ENCODE measurements at places on chromosomes 3 and 15.

DNA sequence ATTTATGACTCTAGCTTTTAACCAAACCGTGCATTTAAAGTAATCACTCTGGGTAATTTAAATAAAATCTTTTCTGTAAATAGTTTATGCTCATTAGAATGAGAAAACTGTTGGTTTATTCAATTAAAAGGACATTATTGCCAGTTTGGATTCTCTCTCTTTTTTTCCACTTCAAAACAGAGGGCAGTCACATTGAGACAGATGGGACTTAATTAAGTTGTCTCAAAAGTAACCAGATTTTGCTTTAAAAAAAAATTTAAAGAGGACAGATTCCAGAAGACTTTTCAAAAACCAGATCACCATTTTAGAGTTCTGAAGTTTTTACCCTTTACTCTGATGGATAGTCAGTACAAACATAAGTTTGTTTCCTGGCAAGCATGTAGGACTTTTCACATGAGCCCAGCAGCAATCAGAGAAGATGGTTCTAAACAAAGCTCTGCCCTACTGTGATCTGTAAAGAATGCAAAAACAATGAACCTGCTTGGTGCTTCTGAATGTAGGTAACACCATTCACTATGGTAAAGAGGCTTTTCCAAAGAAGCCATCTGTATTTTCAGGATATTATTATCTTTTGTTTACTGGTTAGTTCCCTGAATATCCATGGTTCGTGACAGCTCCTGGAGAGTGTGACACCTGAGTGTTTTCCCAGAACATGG lies 136.2 kb downstream of the LRTM1 start:
- no peak for DNase-seq

- no peak for DNase-seq
Measured at GRCh38 chr3:25344670-25345069, 83.4 kb upstream of the RARB start.

DNA sequence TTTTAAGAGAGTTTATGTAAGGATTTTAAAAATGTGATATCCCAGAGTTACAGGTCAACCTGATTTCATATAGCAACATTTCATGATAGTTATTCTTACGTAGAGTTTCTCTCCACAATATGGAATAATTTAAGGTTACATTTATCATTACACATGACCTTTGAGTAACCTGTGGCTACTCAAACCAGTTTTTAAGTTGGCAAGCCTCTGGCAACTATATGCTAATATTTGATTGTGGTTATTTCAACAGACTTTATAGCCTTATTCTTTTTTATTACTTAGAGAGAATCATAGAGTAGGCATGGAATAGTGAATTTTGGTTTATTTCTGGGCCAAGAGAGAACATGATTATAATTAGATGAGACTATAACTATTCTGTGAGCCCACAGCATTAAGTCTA lies 504.9 kb downstream of the NLGN1 start:
- no peak for DNase-seq

DNA sequence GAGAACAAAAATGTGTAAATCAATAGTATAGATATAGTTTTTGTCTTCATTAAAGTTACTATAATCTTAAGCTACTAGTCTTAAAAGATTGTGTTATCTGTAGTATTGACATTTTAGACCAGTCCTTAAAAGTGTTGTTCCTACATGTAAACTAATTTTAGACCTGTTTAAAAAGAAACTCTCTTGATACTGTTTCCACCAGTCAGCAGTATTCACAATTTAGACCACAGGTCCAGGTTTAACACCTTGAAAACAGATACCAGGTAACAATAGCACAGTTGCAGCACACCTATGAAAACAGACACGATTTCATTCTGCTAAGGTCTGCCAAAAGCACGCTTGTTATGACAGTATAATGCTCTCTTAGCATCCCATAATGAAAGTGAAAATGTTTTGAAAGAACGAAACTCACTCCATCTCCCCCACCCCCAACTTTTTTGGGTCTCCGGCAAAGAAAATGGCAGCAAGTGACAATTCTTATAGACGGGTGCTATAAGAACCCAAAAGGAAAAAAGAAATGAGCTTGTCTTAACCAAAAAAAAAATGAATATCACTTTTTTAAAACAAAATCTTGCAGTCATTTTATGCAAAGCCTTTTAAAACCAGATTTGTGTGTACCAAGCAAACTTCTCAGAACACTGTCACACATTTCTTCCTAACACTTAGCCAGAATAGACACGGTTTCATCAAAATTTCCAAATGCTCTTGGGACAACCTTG lies 1.6 kb downstream of the EIF4E3 start:
- no peak for DNase-seq

DNA sequence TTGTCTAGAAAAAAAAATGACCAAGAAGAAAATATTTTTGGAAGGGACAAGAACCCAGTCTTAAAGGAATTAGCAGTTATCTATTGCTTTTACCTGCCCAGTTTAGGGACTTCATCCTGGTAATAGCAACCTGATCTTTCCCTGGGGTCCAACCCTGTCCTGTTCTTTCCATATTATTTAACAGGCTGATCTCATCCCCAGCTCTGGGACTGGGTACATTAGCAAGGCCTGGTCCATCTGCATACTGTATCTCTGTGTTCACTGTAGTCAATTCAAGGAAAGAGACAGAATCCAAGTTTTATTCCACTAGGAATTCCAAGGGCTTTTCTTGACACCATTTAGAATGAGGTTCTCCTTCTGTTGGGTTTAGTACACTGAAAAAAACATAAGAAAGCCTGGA lies 191.7 kb upstream of the GADL1 start:
- no peak for DNase-seq

- DNase-seq, result no peak
Measured at GRCh38 chr3:76638006-76638405, 401.9 kb upstream of the ROBO2 start.

- no peak for DNase-seq
Measured at GRCh38 chr15:57769266-57769665, 62.8 kb downstream of the POLR2M start.

DNA sequence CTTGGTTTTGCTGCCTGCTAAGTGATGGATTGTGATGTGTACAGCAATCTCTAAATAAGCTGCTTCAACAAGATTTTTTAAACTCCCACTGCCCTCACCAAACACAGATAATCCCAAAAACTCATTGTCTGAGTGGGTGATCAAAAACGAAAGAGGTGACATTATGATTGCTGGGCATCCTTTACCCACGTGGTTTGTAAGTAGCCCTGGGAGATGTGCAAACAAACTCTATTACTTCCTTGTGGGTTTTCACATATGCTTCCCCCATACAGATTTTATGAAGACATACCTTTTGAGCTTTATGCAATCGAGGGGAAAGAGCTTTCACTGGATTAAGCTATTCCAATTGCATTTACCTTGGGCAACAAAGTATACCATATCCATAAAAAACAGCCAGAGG lies 1000.4 kb downstream of the FHIT start:
- DNase-seq, result no peak

DNA sequence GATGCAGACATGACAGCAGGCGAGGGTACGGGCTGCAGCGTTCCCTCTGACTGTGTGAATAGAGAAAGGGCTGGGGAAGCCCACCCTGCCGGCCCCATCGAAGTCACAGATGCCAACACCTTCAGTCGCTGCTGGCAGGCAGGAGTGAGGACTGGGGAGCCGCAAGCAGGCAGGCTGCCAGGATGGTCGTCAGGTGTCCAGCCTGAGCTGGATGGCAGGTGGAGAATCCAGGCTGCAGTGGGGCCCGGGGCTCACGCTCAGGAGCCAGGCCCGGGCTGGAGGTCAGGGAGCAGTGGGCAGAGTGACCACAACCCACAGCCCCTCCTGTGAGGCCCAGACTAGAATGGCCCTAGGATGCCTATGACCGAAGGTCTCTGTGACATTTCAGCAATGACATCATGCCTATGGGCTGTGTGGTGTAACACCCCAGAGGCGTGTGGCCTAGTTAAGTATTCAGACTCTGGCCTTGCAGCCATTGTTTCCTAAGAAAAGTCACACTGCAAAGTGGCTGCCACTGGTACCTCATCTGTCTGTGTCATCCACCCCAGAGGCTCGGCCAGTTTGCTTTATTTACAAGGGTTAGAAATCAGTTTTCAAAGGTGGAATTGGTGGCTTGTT lies 15.7 kb downstream of the PRR23E start:
- no peak for DNase-seq

DNA sequence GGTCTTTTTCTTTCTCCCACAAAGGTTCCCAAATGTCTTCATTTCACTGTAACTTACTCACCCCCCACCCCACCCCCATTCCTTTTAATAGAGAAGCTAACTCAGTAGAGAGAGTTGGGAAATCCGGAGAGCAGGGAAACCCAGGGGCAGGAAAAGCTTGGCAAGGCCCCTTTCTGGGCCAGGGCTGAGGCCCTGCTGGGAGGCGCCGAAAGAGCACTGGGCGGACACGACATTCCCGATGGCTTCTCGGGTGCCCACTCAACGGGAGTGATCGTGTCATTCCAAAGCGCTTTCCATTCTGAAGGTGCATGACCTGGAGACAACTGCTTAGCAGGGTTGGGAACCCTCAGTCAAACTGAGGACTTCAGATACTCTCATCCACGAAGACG lies 1.6 kb upstream of the DALRD3 start:
- no peak for DNase-seq

DNA sequence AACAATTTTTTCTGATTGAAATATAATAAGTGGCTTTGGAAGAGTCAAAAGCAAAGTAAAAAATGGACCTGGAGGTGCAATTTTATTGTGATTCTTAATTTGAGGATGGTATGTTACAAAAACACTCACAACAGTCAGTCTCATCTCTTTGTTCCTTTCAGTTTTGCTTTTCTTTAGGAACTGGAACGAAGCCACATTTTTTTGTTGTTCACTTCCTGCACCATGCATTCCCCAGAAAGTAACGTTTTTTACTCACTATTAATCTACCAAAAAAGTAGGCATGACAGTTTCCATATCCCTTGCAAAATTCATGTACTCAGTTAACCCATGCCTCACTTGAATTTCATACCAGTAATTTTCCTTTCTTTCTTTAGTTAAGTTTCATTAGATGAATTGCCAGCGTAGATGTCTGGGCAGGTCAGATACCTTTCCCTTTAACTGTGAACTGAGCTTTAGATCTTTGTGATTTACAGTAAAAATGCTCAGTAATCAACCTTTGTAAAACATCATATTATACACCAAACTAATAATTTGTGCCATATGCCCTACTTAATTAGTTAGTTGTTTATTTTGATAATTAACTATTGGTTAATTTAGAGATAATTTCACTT lies 384.3 kb downstream of the ROBO1 start:
- DNase-seq, result no peak

DNA sequence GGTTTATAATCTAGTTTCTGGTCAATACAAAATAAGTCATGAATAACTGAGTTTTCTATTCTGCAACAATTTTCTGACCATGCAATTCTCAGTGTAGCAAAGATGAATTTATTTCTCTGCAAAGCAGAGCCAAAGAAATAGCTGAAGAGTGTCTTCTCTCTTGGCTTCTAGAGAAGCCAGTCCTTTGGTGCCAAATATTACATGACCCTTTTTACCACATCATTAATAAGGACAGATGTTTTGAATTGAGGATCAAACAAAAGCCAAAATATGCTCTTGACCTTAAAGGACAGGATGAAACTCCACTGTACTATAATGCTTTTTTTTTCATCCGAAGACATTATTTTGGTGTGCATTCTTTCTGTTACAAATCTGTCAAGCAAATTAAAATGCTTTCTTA lies 40.2 kb upstream of the OSTN start:
- no peak for DNase-seq

- DNase-seq, result no peak
Measured at GRCh38 chr3:42489937-42490227, 12.6 kb upstream of the VIPR1 start.

GRCh38 chr15:88661041-88661700 lies 22.4 kb downstream of the ISG20 start:
- no peak for DNase-seq

GRCh38 chr15:80034629-80035028 lies 24.8 kb upstream of the ZFAND6 start:
- DNase-seq, result no peak

DNA sequence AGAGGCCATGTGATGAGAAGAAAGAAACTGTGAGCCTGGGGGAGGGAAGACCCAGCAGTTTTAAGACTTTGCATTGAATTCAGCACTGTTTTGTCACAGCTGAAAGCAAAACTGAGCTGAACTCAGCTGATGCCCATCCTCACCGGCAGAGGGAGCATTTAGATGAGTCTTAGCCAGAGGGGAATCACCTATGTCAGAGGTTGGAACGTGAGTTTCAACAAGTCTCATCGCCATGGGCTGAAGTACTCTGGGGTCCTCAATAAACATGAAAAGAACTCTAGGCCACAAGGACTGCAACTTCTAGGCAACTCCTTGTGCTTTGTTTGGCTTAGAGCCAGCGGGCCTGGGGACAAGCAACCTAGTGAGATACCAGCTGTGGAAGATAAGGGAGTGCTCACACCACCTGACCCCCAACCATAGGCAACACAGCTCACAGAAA lies 324.5 kb downstream of the TBL1XR1 start:
- DNase-seq, result peak; percentile 55
